ENCODE measurements at places on chromosomes 1 and 21.

- peak; percentile 16 for DNase-seq
These were observed 50.8 kb upstream of the CLIC4 start for GRCh38 chr1:24694380-24694843.

DNA sequence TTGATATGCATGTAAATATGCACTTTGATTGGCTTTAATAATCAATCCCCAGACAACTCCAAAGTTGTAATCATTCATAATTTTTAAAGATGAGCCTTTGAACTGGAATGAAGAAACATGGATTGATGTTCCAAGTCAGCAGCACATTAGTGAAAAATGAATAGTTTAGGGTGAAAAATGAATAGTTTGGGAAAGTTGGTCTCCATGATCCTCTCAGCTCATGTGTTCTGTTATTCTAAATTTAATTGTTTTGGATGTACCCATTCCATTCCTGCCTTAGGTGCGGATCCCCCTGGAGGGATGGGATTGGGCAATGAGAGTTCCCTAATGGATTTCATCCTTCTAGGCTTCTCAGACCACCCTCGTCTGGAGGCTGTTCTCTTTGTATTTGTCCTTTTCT lies at the start of gene OR2G3:
Gene OR2G3, plus strand, starts transcription at position 301 of the 400 bp plus-strand sequence. Its CDS starts 0 bp downstream, at position 301.
- no peak for DNase-seq

- no peak for DNase-seq
These were observed 29.1 kb downstream of the VTCN1 start for GRCh38 chr1:117181630-117182041.

DNA sequence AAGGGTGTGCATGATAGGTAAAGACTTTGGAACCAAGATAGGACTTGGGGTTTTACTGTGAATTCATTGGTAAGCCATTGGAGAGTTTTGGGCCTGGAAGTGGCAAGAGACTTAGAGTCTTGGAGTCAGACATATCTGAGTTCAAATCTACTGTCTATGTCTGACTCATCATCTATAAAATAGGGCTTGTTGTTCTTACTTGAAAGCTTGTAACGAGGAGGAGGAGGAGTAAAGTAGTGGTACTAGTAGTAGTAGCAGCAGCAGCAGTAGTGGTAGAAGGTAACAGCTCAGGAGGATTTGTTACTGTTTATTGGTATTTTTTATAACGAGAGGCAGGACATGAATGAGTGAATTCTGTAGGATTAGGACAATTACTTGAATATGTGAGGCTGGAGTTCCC lies 62.7 kb downstream of the CACHD1 start:
- DNase-seq: no peak

- no peak for DNase-seq
These were observed 52.8 kb upstream of the USP25 start for GRCh38 chr21:15676935-15677334.

DNA sequence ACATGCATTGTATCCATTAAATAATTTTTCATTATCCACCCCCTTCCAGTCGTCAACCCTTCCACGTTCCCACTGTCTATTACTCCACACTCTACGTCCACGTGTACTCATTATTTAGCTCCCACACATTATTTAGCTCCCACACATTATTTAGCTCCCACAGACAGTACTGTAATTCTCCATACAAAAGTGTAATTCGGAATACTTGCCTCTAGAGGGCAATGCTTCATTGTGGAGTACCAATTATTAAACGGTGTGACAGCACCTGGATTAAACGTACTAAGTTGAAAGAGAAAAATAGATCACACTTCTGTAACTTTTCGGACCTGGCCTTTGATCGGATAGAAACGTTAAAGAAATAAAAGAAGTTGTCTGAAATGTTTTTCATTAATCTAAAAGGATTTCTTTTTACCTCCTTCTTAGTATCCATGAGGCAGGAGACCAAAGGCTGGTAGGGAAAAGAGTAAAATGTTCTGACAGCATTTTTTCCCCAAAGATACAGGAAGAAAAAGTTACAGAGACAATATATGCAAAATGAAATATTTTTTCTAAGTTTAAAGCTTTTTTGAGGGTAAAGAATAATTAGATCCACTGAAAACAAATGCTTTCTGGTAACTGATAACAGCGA lies 99.2 kb downstream of the LHX8 start:
- DNase-seq: peak; percentile 66

- DNase-seq: peak; percentile 25
These were observed 245.2 kb downstream of the TRABD2B start for GRCh38 chr1:47751996-47752451.

- DNase-seq: no peak
These were observed 8.0 kb downstream of the COG2 start for GRCh38 chr1:230650300-230650699.

DNA sequence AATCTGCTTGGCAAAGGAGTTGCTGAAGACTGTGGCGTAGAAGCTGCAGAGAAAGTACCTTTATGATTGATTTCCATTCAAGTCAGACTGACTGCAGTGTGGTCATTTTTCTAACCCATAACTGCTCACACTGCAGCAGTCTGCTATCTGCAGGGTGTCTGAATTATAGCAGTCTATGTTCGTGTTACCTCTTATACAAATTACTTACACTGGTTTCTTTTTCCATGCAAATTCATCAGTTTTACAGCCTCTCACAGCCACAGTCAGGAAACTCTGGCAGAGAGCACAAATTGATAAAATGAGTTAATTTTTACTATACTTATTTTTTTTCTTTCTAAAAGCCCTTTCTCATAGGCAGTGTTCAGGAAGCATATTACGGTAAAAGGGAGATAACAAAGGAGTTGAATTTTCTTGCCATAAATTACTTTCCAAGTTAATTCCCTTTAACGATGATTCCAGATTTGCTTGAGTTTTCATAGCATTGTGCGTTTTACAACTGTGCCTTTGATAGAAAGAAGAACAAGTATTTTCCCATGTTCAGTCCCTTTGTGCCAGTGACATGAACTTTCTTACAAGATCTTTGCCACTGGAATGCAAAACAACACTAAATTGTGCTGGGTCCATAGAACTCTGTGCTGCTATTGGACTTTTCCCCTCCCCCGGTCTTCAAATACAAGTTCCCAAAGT lies 261.5 kb downstream of the NFIA start:
- no peak for DNase-seq

DNA sequence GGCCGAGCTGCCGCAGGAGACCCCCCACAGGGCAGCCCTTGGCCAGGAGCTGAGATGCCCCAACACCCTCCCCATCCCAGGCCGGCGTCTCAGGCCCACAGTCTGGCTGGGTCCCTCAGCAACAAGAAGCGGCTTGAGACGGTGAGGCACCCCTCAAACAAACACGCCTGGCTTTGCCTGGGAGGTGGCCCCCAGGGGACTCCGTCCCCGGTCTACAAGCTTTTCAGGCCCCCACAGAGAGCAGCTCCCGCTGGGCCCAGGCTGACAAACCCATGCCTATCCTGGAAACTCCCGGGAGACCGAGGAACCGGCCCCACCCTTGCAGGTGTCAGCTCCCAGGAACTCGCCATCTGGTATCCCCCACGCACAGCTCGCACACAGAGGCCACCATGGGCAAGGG lies 67.0 kb downstream of the ARHGEF16 start:
- no peak for DNase-seq

DNA sequence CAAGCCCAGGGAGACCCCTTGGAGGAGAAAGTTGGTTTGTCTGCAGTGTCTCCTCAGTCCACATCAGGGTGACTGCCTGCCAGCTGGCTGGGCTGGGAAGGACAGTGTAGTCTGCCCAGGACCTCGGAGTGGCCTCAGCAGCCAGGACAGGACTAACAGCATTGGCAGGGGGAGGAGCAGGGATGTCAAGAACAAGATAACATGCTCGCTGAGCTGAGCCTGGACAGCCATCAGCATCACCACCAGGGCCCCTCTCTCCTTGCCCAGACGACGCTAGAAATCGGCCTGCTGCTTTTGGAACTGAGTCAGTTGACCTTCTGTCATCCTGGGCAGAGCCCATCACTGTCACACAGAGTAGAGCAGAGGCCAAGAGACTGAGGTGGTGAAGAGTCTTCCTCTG lies 83.6 kb upstream of the CNTN2 start:
- DNase-seq: no peak

DNA sequence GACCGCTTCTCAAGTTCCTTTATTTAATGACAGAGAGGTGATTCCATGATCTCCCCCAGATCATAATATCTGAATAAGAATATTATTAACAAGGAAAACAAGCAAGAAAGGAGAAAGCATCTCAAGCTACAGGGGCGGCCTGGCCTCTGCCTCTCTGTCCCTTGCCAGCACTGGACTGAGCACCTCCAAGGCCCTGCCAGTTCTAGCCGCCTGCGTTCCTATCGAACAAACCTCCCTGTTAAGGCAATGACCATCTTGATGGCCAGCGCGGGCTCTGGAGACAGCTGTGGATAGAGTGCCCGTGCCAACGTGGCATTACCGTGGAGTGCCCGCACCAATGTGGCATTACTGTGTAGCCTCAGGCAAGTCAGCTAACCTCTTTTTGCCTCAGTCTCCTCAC lies 84.8 kb downstream of the NPHP4 start:
- no peak for DNase-seq

GRCh38 chr1:175197531-175197930 lies 5.0 kb upstream of the KIAA0040 start:
- peak; percentile 30 for DNase-seq

DNA sequence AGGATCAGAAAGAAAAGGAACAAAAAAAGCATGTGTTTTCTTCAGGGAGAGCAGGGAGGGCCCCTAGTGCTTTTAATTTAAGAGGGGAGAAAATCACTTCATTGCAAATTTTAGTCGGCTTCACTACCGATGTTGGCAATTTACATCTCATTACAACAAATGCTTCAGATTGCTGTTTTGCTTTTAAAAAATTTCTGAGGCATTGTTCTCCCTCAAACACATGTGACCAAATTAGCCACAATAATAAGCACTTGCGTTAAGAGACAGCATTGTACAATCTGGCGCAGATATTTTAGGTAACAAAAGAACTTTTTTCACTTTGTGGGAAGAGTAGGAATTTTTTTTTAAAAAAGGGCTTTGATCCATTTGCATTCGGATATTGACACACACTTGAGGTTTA lies 29.8 kb downstream of the BEND5 start:
- DNase-seq: no peak

DNA sequence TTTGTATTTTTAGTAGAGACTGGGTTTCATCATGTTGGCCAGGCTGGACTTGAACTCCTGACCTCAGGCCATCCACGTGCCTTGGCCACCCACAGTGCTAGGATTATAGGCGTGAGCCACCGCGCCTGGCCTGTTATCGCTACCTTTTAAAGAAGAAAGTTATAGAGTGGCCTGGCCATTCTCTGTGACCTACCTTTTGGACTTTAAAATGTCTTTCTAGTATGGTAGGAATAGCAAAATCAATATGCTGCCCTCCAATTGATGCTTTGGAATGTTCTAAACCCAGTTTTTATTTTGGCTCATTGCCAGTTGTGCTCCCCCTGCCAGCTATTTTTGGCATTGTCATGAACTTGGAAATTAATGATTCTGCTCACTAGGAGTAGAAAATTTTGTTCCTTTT lies 19.9 kb downstream of the HIPK1 start:
- DNase-seq: no peak

DNA sequence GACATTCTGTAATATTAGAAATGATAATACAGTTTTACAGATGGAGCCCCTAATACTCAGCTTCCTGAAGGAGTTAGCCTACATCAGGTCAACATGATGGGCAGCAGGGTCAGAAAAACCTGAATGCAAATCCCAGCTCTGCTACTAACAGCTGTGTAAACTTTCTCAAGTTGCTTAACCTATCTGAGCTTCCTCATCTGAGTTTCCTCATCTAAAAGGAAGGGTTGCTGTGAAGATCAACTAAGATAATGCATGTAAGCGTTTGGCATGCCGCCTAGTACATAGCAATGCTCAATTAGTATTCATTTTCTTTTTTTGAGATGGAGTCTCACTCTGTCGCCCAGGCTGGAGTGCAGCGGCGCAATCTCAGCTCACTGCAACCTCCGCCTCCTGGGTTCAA lies 18.4 kb upstream of the DESI2 start:
- DNase-seq: no peak

DNA sequence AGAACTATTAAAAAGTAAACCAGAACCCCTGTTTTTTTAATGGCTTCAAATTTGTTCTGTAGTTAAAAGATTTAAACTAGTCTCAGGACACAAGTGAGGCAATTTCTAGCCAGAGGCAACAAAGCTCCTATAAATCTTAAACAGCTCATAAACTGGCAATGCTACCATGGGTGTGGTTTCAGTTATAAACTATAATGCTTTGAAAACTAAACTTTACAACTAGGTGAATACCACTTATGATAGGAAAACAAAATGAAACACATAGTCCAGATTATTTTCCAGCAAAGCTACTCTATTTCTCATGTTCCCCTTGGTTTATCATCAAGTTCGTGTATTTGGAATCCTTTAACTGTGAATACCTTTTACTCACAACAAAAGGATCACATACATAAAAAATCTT lies 282.5 kb downstream of the VAV3 start:
- peak; percentile 68 for DNase-seq

DNA sequence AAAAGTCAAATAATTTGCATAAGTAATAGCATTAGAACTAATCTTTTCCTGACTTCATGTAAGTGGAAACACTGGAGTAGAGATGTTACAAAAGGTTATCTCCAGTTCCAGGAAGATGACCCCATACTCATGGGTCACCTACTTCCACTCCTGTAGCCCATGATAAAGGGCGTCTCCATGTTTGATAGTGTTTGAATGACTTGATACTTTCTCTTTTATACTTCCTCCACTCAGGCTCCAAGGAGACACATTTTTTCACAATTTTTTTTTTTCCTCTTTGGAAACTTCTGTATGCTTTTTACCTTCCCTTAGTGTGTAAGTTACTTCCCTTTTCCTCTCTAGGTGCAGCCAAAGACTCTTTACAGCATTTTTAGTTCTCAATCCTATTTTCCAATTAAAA lies 382.1 kb upstream of the B3GALT2 start:
- no peak for DNase-seq

GRCh38 chr1:40339420-40340323 lies 22.6 kb upstream of the COL9A2 start:
- no peak for DNase-seq

DNA sequence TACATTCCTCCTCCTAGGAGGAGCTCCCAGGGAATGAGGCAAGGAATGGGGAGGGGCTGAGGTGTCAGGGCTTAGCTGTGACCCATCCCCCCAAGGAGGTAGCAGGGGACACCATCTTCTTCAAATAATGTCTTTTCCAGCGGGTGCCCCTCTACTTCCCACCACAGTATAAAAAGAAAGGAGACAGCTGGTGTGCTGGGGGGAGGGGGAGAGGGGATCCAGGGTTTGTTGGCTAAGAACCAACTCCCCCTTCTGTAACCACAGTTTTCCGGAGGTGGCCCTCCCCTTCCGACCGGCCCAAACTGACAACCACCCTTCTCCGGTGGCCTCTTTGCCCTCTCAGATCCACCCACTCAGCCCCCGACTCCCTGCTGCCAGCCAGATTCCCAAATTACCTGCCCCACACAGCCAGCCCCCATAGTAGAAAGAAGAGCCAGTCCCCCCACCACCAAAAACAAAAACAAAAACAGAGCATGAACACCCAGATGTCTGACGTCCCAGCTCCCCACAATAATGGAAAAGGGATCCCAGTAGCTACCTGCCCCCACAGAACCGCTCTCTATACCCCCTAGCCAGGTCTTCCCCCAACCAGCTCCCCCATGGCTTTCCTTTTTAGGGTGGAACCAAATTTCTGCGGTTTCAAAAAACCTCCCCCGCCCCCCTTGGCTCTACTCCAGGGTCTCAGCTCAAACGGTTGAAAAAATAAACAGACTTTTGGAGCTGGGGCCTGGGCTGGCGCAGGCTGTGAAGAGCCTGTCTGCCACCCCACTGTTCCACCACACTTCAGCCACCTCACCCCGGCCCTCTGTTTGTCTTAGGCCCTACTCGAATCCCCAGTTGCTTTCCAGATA lies 2.1 kb downstream of the ARHGEF2 start:
- DNase-seq: peak; percentile 88

- DNase-seq: peak; percentile 67
These were observed 9.6 kb downstream of the DISC1 start for GRCh38 chr1:231636157-231636556.

- no peak for DNase-seq
These were observed 51.9 kb downstream of the KIAA1614 start for GRCh38 chr1:180964595-180964994.
